ENCODE measurements at places on chromosomes 1 and 21.

DNA sequence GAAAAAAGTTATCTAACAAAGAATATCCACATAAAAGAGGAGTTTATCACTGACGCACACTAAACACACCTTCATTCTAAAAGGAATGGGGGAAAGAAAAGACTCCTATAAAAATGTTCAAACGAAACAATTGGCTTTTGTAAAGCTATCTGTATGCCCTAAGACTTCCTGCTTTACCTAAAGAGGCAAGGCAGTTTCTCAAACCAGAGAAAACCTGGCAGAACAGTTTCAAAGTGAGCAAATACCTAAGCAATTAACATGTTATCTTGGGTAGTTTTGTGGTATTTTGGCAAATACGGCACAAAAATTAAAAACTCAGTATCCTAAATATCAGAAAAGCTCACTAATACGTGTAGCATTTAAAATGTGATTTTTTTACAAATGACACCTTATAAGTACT is 1.9 kb downstream of the PUM1 start:
- DNase-seq: no peak

DNA sequence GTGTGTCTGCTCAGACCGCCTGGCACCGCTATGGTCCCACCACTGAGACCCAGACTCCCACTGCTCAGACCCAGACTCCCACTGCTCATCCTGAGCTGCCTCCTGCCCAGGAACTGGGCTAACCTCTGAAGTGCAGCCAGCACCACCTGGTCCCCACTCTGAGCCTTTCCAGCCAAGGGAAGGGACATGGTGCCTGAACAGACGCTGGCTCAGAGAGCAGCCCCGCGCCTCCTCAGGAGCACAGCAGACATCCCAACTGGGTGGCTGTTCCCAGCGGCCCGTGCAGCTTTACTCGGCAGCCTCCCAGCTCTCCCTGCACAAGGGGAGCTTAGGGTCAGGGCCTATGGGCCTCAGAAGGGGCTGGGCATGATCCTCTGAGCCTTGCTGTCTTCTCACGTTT is 27.8 kb upstream of the CNTN2 start:
- DNase-seq: no peak

DNA sequence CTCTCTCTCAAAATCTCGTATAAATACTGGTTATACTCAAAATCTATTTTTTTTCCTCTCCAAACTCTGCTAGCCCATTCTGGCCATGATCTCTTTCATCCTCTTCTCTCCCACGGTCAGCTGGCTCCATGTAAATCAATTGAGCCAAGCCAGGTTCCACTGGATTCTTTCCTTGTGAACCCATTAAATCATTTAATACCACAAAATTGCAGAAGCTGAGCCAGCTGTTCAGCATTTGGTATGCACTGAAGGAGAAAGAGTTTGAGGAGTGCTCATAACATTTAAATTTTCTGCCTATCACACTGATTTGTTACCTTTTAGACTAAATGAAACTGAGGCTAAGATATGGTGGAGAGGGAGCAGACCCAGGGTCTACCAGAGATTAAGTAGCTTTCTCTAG is 29.1 kb upstream of the TADA1 start:
- DNase-seq: no peak

- DNase-seq: no peak
Measured at GRCh38 chr1:199780948-199781670, 246.4 kb upstream of the NR5A2 start.

DNA sequence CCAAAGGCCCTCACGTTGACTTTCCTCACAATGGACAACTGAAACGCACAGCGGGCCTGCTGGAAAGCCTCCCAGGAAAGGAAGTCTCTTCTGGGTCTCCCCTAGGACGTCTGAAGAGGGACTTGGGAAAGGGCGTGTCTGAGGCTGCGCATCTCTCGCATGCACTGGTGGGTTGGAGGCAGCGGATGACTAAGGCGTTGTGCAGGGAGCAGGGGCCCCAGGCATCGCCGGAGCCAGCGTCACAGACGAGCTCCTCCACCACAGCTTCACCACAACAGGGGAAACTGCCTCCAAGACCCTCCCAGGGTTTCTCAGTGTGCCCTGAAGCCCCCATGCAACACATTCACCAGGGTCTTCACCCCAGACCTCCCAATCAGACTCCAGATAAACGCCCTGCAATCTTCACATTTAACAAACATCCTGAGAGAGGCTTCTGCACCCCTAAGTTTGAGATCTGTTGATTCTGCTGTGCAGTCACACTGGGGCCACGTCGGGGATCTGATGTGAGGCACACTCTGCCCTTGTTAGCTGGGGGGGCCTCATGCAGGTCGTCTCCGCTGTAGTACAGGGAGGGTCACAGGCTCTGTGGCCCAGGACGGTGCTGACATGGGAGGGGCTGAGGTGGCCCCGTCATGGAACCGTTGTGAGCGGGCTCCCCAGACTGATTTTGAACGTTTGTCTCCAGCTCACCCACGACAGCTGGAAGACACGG is 7.0 kb upstream of the TFF1 start:
- no peak for DNase-seq

All from ecto neural progenitor cell (in vitro differentiated cells).